Esophagus muscularis mucosa (tissue), 4 donors: ENCODE measurements at places on chromosomes 6 and 20. TPM values are rescaled to one million over a fixed set of nuclear protein-coding genes. Genes with fewer than 3 reads are reported as not detected.

DNA sequence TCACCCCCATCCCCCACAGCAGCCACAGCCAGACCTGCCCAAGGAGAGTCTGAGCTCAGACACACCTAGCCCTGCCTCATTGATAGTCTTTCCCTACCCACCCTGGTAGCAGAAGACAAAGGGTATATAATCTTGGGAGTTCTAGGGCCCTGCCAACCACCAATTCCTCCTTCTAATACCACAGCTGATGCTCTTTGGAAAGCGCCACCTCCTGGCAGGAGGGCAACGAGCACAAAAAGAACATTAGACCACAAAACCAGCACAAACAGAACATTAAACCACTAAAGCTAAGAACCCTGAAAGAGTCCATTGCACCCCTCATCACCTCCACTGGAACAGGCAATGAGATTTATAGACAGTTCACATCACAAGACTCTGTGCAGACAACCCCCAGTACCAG lies 195.8 kb upstream of the FUT9 start:
- no peak for DNase-seq

DNA sequence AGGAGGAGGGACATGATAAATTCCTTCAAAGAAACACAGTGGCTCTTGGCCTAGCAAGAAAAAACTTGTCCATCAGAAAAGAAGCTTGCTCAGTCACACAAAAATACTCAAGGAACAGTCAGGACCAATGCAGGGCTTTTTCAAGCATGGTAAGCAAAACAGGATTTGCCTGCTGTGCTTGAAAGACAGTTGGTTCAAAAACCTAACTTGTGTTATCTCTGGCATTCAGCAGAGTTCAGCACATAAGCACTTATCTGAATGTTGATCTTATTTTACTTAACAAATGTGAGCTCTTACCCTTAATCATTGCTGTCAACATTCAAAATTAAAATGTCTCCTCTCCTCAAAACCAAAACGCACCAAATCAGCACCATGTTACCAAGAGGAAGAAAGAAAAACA lies 38.3 kb downstream of the ATG5 start:
- DNase-seq = no peak

DNA sequence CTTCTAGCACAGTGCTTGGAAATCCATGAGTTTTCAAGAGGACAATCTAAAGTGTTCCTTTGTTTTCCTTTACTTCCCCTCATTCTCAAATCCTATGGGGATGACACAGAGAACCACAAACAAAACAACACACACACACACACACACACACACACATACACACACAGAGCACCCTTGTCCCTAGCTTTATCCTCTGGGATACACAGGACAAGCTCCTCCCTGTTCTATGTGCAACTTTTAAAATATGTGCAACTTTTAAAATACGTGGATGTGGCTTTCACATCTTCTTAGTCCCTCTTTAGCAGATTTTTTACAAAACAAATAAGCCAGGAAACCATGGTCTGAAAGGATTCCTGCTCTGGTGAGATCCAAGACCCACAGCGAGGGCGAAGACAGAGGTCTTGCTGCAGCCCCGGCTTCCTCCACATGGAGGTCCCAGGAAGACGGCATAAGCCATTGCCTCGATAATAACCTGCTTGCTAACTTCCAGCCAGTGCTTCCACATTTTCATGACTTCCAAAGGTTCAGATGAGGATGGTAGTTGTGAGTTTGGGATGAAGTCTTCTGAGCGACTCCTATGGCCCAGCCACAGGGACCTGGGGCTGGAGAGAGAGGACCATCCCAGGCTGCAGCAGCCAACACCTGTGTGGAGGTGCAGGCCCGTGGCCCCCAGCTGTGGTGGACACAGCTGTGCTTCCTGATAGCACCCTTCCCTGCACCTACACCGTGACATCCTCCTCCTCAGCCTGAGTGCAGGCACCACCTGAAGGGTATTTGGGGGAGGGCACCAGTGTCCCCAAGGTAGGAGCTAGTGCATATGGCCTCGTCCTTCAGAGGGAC lies 62.8 kb upstream of the CD93 start:
- DNase-seq = no peak

DNA sequence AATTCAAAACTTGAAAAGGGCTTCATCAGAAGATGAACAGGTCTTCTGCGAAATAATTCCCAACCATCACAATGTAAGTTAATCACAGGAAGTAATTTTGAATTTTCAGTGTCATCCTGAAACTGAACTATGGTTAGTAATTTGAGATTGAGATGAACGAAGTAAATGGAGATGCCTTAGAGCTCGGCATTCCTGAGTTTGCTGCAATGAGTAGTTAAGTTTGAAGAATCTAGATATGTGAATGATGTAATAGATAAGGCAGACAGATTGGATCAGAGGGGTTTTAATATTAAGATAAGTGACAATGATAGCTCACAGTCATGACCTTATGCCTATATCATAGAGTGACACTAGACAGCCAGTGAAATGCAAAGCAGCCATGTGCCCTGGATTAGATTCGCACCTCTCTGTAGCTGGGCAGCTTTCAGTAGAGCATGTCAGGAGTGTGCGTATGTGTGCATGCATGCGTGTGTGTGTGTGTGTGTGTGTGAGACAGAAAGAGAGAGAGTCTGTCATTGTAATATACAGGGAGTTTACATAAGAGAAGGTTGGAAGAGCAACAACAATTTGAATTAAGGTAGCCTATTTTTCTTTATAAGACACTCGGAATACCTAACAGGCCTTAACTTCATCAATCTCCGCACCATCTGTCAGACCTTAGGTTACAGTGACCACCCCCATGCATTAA lies 233.0 kb downstream of the GMPR start:
- no peak for DNase-seq

- no peak for DNase-seq
Observed at GRCh38 chr20:32476684-32477593, 108.2 kb downstream of the NOL4L start.

- DNase-seq = no peak
Observed at GRCh38 chr20:1909097-1909496, 13.9 kb downstream of the SIRPA start.

GRCh38 chr6:12645941-12646340 lies 70.6 kb upstream of the PHACTR1 start:
- DNase-seq = no peak

The CITED2 gene
- 366 TPM for total RNA-seq
